CD4-positive, alpha-beta T cell treated with Interleukin-15 for 1 hour (primary cell): ENCODE measurements at places on chromosomes 16 and 17.

DNA sequence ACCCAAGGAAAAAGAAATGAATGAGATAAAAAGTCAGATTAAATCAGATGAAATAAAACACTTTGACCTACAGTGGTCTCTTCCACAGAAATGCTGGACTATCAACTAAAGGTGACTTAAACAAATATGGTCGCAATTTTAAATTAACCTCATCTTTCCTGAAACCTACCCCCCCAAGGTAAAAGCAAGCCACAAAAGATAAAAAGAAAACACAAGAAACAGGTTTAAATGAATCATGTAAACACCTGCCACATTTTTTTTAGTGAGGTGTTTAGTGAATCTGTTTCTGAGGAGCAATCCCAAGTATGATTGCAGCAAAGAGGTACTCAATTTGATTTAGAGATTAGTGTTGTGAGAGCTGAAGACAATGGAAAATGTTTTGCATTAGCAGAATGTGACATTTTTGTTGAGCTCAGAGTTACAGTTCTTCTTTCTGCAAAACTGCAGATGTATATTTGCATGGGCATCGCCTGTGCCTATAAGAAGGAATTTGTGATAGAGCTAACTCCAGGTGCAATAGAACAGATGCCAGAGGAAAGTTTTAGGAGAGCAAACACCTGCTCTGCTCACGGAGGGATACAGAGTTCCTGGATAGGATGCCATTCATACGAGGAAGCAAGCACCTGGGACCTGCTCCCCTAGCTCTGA, 3.4 kb upstream of the MMD start:
- DNase-seq, result no peak

GRCh38 chr17:36930583-36930900, 6.7 kb upstream of the LHX1 start:
- no peak for DNase-seq

- DNase-seq, result no peak
Measured at GRCh38 chr16:48547530-48547929, 62.5 kb downstream of the N4BP1 start.

DNA sequence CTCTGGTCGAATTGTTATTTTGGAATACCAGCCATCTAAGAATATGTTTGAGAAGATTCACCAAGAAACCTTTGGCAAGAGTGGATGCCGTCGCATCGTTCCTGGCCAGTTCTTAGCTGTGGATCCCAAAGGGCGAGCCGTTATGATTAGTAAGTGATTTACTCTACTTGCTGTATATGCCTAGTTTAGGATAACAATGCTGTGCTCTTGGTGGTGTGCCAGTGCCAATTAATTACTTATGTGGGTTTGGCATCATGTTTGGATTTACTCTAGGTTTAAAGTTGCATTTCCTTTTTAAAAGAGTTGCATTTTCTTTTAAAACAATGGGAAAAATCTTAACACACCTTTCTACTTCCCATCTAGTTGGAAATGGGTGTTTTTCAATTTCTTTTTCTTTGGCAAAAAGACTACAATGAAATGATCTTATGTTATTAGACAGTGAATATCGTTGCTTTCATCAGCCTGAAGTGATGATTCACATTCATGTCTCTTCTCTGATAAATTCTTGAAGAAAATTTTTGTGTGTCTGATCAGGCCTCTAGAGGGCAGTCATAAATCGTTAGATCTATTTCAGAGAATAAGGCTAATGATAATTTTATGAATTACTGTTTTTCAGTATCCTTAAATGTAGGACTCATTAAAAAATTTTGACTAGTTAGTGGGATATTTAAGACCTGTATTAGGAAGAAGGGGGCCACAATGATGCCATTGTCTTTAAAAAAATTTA, 5.6 kb downstream of the SF3B3 start:
- no peak for DNase-seq

DNA sequence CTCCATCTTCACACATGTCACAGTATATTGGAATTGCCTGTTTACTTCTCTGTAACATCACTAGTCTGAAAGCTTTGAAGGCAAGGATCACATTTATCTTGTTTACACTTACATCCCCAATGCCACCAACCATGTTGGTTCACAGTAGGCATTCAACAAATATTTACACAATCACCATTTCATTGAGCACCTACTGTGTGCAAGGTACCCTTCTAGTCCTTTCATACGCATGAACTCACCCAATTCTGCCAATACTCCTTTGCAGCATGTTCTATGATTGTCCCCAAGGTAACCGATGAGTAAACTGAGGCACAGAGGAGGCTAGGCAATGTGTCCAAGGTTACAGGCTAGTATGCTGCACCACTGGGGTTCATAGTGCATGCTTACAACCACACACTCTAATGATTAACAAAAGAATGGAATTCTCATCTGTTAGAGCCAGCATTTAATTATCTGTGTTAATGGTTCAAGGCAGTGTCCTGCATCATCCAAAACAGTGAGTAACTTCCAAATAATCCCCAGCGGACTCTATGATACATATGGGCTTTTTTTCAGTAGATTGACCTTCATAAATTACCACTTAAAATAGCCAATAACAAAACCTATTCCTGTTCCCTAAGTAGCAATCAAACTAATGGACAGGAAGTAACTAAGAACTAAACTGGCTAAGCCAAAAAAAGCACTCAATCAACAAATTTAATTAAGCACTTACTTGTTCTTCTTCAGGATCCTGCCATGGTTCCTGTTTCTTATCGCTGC, 364.5 kb upstream of the XYLT1 start:
- DNase-seq, result no peak

DNA sequence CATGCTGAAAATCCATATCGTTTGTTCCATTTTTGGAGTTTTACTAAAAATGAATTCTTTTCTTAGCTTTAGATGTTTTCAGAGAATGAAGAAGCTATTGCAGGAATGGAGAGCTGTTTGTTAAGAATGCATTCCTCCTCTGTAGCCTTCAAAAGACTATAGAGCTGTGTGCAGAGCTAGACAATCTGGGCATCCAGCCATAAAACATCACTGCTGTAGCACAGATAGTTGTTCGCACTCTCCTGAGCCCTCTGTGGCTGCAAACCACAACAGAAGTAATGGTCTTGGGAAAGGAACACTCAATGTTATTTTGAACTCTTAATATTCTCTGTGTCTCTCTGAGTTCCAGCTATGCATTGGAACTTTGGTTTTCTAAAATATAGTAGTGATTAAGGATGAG, 4.9 kb downstream of the TNRC6C start:
- peak; percentile 56 for DNase-seq

DNA sequence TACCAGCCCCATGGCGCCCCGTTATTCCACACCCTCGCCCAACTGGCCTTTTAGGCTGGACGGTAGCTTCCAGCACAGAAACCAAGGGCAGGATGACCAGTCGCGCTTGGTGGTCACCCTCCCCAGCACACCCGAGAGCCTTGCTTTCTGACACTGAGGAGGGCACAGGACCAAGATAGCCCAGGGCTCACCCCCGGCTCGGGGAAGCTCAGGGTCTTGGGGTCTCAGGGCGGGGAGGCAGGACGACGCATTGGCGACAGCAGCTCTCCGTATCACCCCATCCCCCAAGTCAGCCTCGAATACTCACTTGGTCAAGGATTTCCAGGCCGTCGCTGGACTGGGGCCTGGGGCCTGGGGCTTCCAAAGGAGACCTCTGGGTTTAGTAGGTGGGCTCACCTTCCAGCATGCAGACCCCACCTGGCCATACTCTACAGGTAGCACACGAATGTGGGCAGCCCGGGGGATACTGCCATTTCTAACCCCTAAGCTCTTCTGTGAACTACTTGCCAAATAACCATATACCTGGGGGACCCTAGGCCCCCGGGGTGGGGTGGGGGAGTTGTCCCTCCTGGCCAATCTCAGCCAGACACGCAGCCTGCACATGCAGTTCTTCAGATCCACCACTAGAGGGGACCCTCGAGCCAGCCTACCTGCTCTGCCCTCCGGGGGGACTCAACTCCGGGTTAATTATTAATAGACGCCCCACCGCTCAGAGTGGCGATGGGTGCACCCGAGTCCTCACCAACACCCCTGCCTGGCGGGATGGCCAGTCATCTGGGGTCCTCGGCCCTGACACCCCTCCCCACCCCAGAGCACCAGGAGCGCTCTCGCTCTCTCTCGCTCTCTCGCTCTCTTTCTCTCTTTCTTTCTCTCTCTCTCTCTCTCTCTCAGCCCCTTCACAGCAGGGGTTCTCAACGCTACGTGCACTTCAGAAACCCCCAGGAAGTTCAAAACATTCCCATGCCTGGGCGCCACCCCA, 30.0 kb downstream of the TBC1D16 start:
- DNase-seq, result peak; percentile 54

- DNase-seq, result no peak
Measured at GRCh38 chr17:28807925-28808634, 34.5 kb downstream of the FAM222B start.

DNA sequence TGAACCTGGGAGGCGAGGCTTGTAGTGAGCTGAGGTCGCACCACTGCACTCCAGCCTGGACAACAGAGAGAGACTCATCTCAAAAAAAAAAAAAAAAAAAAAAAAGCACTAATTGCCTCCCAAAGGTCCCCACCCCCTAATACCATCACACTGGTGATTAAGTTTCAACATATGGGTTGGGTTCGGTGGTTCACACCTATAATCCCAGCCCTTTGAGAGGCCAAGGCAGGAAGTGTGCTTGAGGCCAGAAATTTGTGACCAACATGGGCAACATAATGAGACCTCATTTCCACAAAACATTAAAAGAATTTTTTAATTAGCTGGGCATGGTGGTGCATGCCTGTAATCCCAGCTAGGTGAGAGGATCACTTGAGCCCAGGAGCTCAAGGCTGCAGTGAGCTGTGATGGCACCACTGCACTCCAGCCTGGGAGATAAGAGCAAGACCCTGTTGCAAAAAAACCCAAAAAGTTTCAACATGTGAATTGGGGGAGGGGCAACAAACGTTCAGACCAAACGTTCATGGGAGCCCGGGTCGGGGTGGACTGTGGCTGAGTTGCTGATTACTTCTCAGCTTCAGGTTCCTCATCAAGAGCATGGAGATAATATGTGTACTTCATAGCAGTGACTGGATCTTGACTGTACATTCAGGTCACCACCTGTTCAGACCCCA, 62.1 kb upstream of the NOL11 start:
- no peak for DNase-seq

GRCh38 chr17:74840989-74841666, 18.6 kb downstream of the GRIN2C start:
- peak; percentile 24 for DNase-seq

DNA sequence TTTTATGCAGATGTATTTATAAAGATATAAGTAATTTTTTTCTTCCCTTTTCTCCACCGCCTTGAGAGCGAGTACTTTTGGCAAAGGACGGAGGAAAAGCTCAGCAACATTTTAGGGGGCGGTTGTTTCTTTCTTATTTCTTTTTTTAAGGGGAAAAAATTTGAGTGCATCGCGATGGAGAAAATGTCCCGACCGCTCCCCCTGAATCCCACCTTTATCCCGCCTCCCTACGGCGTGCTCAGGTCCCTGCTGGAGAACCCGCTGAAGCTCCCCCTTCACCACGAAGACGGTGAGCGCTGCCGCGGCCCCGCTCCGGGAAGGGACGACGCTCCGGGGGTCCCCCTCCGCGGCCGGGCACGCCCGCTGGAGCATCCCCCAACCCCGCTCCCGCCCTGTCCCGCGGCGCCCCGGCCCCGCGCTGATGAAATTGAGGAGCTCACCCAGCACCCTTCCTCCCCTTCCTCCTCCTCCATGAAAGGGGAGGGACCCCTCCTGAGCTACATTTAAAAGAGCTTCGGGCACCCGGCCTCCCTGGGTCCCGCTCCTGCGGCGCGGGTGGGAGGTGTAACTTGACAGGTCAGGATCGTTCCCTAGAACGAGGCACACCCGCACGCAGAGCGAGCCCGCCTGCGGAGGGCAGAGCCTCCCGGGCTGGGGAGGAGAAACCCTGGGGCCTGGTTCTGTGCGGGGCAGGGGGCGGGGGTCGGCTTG, 706 bp downstream of the HLF start:
- no peak for DNase-seq

DNA sequence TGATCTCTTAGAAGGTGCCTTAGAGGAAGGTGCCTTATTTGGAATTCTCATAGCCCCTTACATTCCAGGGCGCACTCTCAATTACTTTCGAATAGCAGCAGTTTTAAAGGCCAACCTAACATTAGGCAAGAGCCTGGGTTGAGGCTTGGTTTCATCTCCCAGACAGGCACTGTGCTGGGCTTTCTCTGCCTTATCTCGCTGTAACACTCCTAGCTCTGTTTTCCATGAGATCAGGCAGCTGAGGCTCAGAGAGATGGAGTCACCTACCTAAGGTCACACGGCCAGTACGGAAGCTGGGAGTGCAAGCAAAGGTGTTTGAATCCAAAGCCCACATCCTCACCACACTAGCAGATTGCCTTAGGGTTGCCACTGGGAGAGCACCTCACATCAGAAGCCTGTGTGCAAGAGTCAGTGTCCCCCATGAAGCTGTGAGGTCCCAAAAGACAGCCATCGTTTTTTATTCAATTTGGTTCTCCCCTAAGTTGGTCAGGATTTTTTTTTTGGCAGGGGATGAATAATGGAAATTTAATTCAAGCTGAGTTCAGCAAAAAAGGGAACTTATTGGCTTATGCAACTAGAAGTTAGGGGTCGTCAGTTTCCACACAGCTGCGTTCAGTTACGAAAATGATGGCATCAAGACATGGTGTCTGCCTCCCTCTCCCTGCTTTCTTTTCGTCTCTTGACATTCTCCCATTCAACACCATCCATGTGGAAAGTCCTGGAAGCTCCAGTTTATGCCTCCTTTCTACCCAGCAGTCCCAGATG, 206.4 kb downstream of the KATNIP start:
- DNase-seq, result no peak

- DNase-seq, result no peak
Measured at GRCh38 chr17:74340470-74341023, 14.5 kb downstream of the KIF19 start.

- DNase-seq, result no peak
Measured at GRCh38 chr17:17959520-17960361, 12.5 kb downstream of the TOM1L2 start.

DNA sequence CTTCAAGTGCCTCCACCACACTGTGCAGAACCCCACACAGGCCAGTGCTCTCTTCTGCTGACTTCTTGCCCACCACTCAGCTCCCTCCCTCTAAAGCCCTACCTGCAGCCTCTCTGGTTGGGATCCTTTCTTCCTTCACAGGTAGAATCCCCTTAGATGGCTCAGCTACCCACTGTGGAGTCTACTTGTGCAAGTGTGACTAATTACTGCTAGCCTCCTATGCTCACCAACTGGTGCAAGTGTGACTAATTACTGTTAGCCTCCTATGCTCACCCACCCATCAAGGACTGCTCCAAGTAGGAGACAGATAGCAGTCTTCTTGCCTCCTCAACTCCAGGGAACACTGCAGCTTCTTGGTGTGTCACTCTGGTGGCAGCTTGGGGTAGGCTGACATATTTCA, 43.6 kb downstream of the TEX14 start:
- no peak for DNase-seq

- no peak for DNase-seq
Measured at GRCh38 chr17:38598536-38598935, 7.2 kb downstream of the SRCIN1 start.

DNA sequence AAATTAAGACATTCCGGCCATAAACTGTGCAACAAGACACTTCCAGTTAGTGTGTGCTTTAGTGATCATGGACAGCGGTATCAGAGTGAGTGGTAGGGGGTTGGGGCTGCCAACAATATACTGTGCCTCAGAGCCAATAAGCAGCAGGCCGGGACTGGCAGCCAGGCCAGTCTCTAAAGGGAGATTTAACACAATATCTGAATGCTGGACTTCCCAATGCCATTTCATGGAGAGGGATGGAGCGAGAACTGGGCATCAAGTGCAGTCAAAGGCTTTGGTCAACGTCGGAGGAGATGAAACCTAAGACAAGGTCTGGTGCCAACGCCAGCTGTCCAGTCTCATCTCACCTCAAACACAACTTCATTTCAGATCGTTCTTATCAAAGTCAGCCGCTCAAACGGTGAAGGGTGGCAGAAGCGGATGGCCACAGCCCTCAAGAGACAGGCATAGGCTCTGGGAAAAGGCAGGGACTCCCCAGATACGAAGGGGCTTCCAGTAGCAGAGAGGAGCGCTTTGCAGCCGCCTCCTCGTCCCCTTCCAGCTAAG, 935 bp downstream of the USP32 start:
- no peak for DNase-seq
